ENCODE measurements at places on chromosomes 4 and X.

GRCh38 chr4:137597752-137598430 is 65.6 kb upstream of the PCDH18 start:
- DNase-seq: no peak

DNA sequence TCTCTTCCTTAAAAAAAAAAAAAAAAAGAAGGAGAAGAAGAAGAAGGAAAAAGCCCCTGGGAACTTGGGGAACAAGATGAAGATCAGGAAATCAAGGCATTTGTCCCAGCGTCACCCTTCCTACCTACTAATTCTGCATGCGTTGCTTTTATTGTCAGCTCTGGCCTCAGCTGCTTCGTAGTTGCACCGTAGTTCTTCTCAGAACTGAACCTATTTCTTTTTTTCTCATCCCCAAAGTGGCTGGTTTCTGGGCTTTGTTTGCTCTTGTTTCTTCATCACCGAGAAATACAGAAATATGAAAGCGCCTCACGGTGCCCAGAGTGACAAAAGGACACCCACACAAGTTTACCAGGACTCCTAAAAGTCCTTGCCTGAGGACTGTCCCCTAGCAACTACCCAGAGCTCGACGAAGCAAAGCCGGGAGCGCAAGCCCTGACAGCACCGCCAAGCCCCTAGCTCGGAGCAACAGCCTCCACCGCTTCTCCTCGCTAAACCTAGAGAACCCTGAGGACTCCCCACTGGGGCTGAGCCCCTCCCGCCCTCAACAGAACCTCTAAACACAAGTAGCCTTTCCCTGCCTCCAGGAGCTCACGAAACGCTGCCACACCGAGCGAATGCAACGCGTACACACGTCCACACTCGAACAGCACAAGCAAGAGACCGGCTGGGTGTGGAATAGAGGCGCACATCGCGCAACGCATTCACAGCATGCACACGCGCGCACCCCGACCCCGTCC is 710 bp downstream of the PRKG2 start:
- DNase-seq: no peak

GRCh38 chr4:185096032-185096653 is 46.9 kb upstream of the SLC25A4 start:
- DNase-seq: no peak

DNA sequence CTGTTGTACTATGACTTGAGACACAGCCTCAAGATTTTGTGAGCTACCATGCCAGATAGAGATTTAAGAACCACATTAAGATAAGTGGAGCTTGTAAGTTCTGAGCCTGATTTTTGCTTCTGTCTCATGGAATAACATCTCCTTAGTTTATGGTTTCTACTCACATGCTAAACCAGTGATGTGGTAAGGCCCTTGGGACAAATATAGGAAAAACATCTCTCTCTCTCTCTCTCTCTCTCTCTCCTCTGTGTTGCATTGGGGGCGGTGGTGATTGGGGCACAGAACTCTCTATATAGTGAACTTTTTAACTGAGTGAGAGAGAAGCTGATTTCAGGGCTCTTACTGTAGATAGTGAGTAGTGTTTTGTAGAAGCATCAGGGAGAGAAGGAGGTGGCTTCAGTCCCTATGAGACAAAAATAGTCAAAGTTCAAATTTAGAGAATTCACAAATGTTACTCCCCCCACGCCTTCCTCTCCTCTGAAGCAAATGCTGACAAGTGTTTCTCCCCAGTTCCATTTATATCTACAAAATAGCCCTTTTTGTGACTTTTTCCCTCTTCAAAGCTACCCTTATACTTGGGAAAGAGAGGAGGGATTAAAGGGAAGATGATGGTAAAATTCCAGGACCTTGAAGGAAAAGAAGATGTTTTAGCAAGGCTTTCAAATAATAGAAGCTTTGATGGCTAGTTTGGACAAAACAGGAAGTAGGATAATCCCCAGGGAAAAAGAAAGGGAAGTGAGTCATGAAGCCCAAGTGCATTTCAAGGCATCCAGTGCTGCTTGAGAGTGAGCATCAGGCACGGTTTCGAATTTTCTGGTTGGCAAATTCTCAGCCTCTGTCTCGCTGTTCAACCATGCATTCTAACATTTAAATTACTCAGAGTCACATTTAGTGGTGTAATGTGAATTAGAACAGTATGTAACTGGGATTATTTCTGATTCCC is 134.3 kb upstream of the AP1S2 start:
- no peak for DNase-seq

GRCh38 chrX:103791826-103792485 is 15.3 kb downstream of the PLP1 start:
- DNase-seq: no peak
